ENCODE measurements at places on chromosomes 7 and 10. TPM values are rescaled to one million over a fixed set of nuclear protein-coding genes. Genes with fewer than 3 reads are reported as not detected.

- DNase-seq, result no peak
Observed at GRCh38 chr10:25557136-25557535, 376.9 kb upstream of the MYO3A start.

DNA sequence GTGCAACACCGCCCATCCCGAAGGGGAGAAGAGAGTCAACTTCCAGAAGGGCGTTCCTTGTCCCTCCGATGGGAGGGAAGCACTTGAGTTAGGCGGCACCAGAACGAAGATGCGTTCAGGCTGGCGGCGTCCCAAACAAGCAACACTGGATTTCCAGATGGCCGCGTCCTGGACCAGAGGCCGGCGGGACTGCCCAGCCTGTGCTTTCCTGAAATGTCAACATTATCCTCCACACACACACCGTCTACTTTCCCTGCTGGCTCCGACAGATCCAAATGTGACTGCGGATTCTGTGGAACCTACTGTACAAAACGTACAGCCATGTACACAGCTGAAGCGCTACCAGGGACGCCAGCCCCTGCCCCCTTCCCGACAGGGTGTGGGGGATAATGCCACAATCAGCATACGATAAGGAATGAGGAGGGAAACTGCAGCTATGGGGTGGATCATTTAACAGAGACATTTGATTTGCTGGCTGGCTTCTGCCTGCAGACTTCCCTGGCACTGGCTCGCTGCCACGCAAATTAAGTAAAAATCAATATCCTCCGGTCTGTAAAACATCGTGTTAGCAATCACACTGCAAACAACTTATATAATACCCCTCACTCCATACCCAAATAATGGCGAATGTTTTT lies 82.1 kb downstream of the ZRANB1 start:
- DNase-seq, result no peak

DNA sequence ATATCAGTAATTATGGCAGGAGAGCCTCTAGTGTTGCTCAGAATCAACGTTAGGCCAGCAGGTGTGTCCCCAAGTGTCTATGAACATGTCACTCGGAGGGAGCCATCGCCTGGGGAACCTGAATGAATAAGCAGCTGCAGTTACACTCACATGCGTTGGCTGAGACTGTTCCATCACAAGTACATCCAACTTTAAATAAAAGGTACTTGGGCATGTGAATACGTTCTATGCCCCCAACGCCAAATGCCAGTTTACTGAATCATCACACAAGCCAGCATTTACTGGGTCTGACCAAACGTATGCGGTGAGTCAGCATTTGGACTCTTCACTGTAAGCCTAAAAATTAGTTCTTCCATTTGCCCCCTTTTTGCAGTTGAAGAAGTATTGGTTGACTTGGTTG lies 207.6 kb upstream of the PLXNA4 start:
- DNase-seq, result no peak

DNA sequence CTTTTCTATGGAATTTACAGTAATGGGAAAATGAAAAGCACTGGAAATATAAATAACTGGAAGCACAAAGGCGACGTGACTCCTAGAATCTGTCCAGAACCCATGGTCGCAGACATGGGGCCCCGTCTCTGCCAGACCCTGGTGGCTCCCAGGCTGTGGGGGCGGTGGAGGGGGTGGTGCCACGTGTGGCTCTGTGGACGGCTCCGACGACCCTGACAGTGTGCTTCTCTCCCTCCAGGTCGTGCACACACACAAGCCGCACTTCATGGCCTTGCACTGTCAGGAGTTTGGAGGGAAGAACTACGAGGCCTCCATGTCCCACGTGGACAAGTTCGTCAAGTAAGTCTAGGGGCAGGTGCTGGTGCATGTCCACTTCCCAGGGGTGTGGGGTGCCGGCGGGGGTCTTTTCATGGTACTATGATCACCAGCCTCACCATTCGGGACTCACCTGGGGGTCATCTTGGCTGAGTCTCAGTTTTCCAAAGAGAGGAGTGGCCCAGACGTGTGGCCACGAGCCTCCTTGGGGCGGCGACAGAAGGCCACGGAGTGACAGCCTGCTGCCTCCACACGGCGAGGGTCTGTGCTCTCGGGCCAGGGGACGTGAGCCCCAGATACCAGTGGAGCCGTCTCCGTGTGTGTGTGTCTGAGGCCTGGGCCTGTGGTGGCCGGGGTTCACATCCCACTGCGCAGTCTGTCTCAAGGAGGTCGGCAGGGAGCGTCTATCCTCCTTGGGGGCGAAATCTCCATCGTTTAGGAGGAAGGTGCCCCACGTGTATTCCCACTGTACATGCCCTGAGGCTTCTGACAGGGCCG lies 108.2 kb downstream of the INPP5A start:
- DNase-seq, result no peak

DNA sequence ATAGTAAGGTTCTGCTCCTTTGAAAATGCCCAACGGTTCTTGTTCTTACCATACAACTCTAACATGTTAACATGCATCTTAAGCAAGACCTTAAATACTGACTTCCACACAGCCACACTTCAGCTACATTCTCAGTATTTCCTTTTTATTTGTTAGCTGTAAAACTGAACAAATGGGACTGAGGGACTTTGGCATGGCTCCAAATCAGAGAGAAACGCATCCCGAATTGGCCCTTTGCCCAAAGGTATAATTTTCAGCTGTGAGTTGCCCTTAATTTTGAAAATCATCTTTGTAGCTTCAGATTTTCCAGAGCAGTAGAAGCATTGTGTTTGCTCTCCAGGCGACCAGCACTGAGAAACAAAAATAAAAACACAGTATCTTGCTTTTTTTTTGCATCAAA lies 56.4 kb downstream of the NEUROD6 start:
- no peak for DNase-seq

DNA sequence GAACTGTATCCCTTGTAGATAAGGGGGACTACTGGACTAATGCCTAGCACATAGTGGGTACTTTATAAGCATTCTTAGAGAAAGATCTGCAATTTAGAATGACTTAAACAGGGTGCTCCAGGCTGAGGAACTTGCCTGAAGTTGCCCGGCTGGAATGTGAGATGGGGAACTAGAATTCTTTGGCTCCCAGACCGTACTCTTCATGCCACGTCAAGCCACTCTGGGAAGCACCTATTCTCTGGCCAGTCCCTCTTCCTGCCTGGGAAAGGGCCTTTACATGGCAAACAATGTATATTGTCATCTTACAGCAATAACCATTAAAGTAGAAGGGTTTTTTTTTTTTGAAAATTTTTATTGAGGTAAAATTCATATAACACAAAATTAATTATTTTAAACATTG lies 34.5 kb downstream of the ATXN7L1 start:
- DNase-seq, result no peak

The CASP7 gene
- polyA plus RNA-seq, result 55.1 TPM

The TIAL1 gene
- 138 TPM for polyA plus RNA-seq

The NCF1 gene
- 2.6 TPM for polyA plus RNA-seq

All from right lung (tissue), 10 donors.